ENCODE measurements at places on chromosomes 5 and 9. TPM values are rescaled to one million over a fixed set of nuclear protein-coding genes. Genes with fewer than 3 reads are reported as not detected.

- DNase-seq, result no peak
These were observed 22.3 kb downstream of the OBP2B start for GRCh38 chr9:133186736-133187135.

DNA sequence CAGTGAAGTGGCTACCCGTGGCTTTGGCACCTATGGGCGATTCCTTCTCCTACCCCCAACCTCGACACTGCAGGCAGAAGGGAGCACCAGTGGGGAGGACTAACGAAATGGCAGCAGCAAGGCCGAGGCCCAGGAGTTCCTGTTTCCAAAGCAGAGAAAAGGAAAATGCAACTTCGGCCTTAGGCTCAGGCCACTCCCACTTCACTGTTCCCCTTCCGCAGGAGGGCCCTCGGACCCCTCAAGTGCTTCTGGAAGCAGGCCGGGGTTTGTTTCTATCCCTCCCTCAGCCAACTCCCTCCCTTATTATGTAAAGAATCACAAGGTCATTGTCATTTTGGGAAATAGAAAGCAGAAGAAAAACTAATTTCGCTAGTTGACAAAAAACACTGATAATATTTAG lies 36.4 kb upstream of the NKX2-5 start:
- no peak for DNase-seq

- no peak for DNase-seq
These were observed 53.8 kb upstream of the KCNMB1 start for GRCh38 chr5:170442921-170443320.

DNA sequence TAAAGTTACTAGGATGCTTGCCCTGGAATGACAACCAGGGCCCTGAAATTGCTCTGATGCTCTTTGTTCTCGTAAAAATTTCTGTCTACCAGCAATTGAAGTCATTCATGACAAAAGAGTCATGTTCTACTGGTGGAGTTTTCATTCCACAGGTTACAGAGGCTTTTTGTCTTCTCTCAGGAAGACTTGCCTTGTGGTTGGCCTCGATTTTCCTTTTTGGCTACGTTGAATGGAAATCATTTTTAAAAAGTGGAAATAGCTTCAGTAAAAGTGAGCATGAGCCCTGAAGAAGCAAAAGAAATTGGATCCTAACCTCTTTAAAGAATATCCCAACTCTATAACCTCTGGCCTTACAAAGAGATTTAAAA lies 255.2 kb downstream of the AOPEP start:
- DNase-seq, result no peak

GGTA1 gene
- 5.6 TPM for total RNA-seq

KIF24 gene
- 2.2 TPM for total RNA-seq

Data from left colon (tissue), 2 donors.